ENCODE measurements at places on chromosomes 1 and 21. TPM values are rescaled to one million over a fixed set of nuclear protein-coding genes. Genes with fewer than 3 reads are reported as not detected.

The TSSK3 gene
- total RNA-seq = 3.9 TPM

The RAB25 gene
- 93.8 TPM for total RNA-seq

The HECTD3 gene
- total RNA-seq = 43.5 TPM

The VANGL1 gene
- total RNA-seq = 25.8 TPM

Measured in progenitor cell of endocrine pancreas (in vitro differentiated cells).